ENCODE measurements at places on chromosomes 12 and 14.

DNA sequence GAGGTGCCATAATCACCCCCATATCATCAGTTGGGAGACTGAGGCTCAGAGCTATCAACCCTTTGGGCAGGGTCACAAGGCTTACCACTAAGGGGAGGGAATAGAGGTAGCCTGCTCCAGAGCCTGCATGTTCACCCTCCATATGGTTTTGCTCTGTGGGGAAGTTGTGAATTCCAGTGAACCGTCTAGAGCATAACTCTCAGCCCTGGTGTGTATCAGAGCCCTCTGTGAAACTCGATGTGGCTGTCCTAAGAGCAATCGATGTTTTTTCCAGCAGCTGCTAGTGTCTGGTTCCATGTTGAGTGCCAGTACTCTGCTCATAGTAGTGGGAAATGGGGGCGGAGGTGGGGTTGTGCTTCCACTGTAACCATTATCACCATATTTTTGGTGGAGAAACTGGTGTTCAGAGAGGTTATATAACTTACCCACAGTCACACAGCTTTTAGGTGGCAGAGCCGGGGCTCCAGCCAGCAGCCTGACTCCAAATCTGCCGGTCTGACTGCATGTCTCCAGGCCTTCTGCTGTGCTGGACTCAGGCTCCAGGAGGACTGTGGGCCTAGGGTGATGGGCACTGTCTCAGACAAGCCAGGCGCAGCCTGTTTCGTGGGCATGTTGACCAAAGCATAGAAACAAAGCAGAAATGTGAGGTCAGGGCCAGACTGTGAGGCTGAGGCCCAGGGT is 104.2 kb downstream of the ADCK1 start:
- no peak for DNase-seq

DNA sequence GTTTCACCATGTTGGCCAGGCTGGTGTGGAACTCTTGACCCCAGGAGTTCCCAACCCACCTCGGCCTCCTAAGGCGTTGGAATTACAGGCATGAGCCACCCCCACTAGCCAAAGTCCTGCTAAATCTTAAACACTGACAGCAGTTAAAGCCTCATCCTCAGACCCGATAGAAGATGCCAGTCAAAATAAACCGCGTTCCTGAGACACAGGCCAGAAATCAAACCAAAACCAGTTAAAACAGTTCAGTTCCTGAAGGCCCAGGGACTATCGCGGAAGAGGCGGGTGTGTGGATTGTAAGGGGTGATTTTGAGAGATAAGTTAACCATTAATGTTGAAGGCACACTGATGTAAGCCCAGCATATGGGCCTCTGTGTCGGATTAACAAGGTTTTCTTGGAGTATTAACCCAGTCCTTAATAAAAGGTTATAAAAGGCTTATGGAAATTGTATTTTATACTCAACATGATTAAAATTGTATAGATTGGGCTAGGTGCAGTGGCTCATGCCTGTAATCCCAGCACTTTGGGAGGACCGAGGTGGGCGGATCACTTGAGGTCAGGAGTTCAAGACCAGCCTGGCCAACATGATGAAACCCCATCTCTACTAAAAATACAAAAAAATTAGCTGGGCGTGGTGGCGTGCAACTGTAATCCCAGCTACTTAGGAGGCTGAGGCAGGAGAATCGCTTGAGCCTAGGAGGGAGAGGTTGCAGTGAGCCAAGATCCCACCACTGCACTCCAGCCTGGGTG is 18.7 kb upstream of the CDCA4 start:
- DNase-seq, result no peak

GRCh38 chr12:50077099-50077498 is 8.0 kb upstream of the SMARCD1 start:
- no peak for DNase-seq

DNA sequence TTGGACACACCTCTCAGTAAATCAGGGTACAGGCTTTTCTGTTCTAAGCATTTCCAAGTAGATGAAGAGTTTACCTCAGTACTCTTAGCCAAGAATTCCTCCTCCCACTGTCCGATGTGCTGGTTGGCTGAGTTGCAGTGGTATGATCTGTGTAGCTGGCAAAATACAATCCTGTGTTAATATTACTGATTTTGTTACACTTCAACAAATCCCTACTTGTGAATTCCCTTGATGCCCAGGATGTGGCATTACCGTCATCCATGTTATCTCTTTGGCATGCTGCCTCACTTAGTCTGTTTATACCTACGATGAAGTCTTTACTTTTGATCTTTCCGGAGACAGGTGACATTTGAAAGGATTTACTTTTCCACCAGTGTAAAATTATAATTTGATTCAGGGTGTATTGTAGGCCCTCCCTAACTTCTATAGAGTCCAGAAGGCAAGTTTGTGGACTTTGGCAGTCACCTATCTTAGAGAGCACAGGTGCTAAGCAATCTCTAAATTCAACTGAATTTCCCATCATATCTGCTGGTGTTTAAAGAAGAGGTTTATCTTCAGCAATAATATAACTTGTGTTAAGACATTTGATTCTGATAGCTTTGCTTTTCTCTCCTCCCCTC is 10.1 kb downstream of the CCDC196 start:
- no peak for DNase-seq

- DNase-seq, result no peak
Measured at GRCh38 chr14:31414190-31414833, 6.0 kb downstream of the HEATR5A start.

DNA sequence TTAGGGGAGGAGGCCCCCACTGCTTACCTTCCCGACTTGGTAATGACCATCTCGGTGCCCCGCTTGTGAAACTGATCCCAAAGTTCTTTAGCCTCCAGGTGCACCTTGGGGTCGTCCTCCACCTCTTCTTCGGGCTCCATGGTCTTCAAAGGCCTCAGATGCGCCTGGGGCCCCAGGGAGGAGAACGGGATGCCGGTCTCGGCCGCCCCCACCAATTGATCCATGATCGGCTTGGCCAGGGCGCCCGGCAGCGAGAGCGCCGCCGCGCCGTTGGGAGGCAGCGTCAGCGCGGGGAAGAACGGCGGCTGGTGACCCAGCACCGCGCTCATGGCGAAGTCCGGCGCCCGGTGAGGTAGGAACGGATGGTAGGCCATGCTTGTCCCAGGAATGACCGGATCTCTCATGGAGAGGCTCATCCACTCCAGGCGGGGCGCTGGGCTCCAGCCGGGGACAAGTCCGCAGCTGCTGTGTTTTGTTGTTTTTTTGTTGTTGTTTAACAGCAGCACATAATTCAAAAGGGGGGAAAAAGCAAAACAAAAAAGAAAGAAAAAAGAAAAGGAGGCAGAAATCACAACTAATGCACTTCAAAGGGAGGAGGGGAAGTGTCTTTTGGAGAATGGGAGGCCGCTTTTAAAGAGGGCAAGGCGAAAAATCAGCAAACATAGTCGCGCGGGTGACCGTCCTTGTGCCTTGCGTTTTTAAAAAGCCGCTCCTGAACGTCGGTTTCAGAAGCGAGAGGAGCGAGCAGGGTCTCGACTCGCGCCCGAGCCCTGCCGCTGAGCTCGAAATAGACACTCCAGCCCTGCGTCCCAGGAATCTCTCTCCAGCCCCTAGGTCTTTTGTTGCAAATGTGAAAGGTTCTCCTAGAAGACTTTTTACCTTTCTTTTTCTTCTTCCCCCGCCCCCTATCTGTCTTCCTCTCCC is 928 bp downstream of the TBX3 start:
- DNase-seq, result no peak

DNA sequence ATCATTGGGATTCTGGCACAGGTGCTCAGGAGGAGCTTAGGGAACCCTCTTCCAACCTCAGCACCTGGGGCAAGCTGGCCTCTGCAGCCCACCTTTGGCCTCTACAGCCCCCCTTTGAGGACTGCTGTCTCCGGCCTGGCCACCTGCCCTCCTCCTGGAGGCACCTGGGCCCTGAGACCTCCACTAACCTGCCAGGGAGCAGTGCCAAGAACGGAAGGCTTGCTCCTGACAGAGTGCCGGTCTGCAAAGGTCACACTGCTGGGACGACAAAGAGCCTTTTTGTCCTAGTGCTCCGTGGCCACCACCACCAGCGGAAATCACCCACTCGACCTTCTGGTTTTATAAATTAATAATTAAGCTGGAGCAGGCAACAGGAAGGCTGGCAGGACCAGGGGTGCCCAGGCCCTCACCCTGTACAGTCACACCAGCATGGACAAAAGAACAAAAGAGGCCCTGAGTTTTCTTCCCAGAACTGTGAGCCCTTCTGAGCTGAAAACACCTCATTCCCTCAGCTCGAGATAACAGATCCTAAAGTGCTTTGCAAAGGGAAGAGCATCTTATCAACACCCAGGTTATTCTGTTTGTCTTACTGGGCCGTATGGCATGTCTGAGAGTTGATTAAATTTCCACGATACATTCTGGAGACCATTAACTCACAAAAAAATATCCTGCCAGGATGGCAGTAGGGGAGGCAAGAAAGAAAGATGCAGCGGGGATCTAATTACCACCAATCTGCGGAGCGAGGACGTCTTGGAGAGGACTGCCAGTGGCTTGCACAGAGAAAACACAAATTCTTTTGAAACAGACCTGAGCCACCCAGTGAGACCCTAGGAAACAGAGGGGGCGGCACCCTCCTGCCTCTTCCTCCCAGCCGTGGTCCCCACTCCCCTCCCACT is 8.2 kb downstream of the TESC start:
- no peak for DNase-seq

- no peak for DNase-seq
Measured at GRCh38 chr12:63795944-63796343, 16.2 kb downstream of the RXYLT1 start.

GRCh38 chr12:46560089-46560488 is 187.5 kb upstream of the SLC38A2 start:
- no peak for DNase-seq

DNA sequence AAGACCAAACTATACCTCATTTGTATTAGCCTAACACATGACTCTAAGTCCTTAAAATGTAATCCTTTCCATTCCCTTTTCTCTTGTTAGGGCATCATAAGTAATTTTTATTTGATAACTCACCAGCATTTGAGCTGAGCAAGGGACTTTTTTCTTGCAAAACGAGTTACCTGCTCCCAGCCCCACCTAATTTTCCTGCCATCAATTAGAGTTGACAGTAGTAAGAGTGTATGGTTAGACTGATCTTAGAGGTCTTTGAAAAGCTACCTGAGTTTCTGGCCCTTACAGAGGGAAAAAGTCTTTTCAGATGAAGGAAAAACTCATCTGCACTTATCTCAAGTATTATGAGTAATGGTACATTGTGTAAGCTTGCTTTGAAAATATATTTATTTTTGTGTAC is 33.7 kb upstream of the AMN start:
- no peak for DNase-seq

DNA sequence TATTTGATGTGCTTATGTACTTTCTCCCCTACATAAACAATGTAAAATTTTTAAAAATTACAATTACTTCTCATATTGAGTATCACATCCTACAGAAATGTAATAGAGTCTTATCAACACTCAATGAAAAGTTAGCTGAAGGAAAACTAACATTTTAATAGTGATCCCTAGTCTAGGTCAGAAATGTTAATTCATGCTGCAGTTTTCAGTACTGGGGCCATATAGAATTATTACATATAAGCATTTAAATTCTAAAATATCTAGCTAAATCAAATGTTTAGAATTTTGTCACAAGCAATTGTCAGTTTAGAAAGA is 37.8 kb downstream of the SLC6A15 start:
- DNase-seq, result no peak

GRCh38 chr14:56797569-56798446 is 12.5 kb downstream of the OTX2 start:
- no peak for DNase-seq

DNA sequence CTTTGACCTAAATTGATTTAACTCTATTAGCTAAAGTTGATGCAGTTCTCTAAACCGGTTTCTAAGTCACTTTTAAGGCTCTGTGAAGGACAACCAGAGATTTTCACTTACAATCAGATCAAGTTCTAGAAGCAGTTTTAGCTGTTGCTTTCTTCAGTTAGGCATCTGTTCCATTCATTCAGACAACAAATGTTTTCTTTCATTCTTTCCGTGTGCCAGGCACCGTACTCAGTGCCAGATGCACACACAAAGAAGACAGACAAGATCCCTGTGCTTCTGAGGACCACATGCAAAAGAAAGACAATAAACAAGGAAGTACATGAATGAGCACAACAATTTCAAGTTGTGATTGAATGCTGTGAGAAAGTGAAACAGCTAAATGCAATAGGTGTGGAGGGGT is 11.1 kb upstream of the EGLN3 start:
- DNase-seq, result no peak

DNA sequence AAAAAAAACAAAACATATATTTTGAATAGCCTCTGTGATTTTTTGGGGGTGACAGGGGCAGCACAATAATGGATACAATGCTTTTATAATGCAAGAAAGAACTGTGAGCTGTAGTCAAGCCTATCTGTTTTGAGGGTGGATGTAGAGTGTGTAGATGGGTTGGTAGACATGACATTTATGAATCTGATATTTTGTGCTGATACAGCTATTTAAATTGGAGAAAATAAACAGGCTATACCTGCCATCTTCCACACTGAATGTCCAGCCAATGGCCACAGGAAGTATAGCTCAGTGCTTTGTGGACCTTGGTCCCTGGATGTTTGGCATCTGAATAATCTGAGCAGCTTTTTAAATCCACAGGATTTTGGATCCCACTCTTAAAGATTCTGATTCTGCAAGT is 175.0 kb downstream of the NEDD1 start:
- no peak for DNase-seq

DNA sequence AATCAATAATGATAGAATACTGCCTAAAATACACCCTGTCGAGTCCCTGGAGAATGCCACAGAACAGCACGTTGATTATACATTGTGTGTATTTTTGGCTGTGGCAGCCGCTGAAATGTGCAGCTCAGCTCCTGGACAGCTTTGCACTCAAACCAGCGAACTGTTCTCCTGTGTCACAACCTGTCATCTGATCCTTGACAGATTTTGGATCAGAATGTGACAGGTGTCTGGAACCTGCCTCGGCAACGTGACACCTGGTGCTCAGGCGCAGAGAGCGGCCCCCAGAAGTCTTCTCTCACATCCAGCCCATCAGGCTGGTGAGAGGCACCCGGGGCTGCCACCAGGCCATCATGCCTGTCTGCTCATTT is 19.3 kb downstream of the MVK start:
- DNase-seq, result no peak

DNA sequence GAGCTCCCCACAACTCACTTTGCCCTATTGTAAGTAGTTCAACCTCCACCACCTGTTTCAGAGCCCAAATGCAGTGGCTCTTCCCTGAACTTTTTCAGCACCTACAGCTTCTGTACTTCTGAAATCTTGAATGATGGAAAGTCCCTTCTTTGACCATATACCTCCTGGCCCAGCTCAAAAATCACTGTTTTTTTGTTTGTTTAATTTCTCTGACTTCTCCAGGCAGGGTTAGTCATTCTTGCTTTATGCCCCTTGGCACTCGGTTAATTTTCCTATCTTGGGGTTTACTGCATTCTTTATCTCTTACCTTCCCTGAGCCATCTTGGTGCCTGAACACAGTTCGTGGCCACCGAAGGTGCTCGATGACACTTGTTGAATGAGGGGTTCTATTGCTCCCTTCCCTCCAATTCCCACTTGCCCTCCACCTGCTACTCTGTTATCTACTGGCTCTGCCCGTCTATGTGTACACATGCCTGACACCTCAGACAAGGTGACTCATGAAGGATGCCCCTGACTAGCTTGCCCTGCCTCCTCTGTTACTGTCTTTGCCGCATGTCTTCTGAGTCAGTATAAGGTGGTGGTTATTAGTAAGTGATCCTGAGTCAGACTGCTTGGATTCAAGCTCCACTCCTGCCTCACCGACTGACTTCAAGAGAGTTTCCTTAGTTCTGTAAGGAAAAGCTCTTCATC is 4.4 kb downstream of the AMHR2 start:
- DNase-seq, result no peak
